ENCODE measurements at places on chromosomes 6 and 20. TPM values are rescaled to one million over a fixed set of nuclear protein-coding genes. Genes with fewer than 3 reads are reported as not detected.

The SF3B5 gene
- 185 TPM for total RNA-seq

The ANKRD66 gene
- total RNA-seq: not detected

The PTGIS gene
- total RNA-seq: 6.2 TPM

The DTNBP1 gene
- 21.8 TPM for total RNA-seq

The SLC17A1 gene
- not detected for total RNA-seq

Data from endothelial cell of umbilical vein (primary cell).